ENCODE measurements at places on chromosomes 3 and 15.

- peaks cover 13% of the 10 kb centered on the region for H3K36me3 ChIP-seq
- DNase-seq = no peak
- H3K27ac ChIP-seq = no peak overlapping the region
- no peak overlapping the region for H3K4me3 ChIP-seq
These were observed 3.7 kb downstream of the ZNF280D start for GRCh38 chr15:56729561-56729960.

DNA sequence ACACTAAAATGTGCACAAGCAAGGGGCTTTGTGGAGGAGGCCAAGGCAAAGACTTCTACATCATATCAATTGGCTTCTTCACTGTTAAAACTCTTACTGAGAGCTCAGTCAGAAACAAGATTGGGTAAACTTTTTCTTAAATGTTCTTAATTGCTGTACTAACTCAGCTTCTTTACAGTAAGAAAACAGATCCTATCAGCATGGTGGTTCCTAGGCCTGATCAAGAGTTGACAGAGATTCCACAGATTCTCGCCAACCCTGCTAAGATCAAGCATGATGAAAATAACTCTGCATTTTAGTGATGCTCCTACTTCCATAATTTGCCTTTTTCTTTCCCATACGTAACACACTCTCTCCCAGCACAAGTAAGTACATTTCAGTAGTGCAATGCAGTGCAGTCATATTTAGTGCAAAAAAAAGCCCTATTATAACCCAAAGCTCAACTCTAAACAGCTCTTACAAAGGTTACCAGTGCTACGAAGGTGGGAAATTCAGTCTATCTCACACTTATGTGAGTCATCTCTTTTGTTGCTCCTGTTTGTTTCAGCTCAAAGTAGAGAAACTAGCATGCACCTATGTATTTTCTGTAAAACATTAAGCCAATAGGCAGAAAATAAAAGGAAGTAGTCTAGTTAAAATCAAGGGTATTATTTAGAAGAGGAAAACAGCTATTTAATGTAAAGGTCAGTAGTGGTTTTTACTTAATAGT, 29.9 kb downstream of the TIGIT start:
- no peaks in the 10 kb centered on the region for H3K36me3 ChIP-seq
- DNase-seq = no peak

GRCh38 chr3:38648024-38648658, 1.3 kb downstream of the SCN5A start:
- H3K4me3 ChIP-seq = peak overlapping the region; percentile 84
- H3K36me3 ChIP-seq = no peaks in the 10 kb centered on the region
- no peak for DNase-seq
- peaks cover 4% of the 10 kb centered on the region for H3K4me1 ChIP-seq

DNA sequence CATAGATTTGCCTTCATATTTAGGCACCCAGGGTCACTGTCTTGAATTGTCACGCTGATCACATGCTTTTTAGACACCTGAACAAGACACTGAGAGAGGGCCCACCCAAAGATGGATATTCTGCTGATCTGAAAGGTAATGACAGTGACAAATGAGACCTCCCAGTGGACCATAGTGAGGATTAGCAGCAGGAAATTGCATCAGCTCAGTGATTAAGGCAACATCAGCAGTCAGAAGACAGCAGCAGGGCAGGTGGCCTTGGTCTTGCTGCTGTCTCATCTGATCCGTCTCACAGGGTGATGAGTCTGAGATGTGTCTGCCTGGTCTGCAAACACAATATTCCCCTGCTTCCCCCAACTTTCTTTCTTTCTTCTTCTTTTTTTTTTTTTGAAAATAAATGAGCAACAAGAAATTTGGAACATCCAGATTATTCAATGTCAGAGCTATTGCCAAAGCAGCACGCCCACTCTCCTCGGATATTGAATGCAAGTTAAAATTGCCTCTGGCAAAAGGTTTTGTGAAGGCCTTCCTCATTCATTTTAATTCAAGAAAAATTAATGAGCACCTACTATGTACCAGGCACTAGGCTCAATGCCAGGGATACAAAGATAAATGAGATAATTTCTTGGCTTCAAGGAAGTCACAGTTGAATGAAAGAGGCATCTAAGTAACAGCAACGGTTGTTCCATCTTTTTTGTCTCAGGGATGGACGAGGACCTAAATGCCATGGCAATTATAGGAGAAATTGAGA, 14.1 kb downstream of the OTOL1 start:
- H3K27ac ChIP-seq = no peak overlapping the region
- H3K27me3 ChIP-seq = no peaks in the 10 kb centered on the region
- H3K4me3 ChIP-seq = no peak overlapping the region
- no peak for DNase-seq

DNA sequence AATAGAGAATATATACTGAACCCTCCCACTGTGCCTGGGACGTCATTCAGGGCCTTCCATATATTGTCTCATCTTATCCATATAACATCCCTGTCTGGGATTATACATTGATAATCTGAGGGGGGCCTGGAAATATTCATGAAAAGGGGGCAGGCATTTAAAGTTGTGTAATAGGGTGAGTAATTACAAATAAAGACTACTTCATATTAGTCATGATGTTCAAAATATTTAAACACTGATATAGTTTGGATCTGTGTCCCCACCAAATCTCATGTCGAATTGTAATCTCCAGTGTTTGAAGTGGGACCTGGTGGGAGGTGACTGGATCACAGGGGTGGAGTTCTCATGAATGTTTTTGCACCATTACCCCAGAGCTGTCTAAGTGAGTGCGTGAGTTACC, 97.8 kb downstream of the AQP9 start:
- H3K27me3 ChIP-seq = peaks cover 6% of the 10 kb centered on the region
- peaks cover 25% of the 10 kb centered on the region for H3K4me1 ChIP-seq
- H3K36me3 ChIP-seq = peaks cover 24% of the 10 kb centered on the region
- no peak overlapping the region for H3K27ac ChIP-seq

DNA sequence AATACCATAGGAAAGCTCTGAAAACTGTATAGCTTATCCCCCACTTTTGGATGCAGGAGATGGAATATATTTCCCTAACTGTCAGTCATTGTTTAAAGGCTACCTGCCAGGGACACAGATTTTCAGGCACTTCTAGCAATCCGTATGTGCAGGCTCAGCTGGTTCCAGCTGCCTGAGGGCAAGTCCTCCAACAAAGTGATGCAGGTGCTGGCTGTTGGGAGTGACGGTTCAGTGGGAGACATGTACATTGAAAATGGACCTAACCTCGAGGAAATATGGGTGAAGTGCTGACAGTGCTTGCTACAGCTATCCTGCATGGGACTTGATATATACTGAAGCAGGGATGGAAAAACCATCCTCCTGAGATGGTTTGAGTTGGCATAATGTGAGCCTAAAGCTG, 153.1 kb upstream of the GAP43 start:
- H3K4me1 ChIP-seq = peaks cover 7% of the 10 kb centered on the region
- H3K27me3 ChIP-seq = no peaks in the 10 kb centered on the region
- 0 out of 2 replicates have a peak, but pooled peaks cover 3% of the 10 kb centered on the region for H3K36me3 ChIP-seq
- no peak overlapping the region for H3K4me3 ChIP-seq
- DNase-seq = no peak
- no peak overlapping the region for H3K27ac ChIP-seq

DNA sequence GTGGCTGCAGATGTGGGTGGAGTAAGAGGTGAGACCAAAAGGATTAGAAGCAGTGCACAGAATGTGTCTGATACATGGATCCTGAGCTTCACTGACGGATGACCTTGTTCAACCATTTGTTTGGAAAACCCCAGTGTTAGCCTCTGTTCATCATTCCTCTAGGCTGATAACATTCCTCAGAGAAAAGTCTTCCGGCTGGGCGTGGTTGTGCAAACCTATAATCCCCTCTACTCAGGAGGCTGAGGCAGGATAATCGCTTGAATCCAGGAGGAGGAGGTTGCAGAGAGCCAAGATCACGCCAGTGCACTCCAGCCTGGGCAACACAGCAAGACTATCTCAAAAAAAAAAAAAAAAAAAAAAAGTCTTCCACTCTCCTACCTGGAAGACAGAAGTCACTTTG, 23.1 kb upstream of the CHD2 start:
- DNase-seq = no peak
- H3K4me3 ChIP-seq = no peak overlapping the region
- no peak overlapping the region for H3K27ac ChIP-seq
- H3K4me1 ChIP-seq = peaks cover 41% of the 10 kb centered on the region
- no peaks in the 10 kb centered on the region for H3K36me3 ChIP-seq

GRCh38 chr15:73361337-73361736, 7.4 kb downstream of the HCN4 start:
- DNase-seq = no peak
- H3K27ac ChIP-seq = no peak overlapping the region
- peaks cover 38% of the 10 kb centered on the region for H3K4me1 ChIP-seq

DNA sequence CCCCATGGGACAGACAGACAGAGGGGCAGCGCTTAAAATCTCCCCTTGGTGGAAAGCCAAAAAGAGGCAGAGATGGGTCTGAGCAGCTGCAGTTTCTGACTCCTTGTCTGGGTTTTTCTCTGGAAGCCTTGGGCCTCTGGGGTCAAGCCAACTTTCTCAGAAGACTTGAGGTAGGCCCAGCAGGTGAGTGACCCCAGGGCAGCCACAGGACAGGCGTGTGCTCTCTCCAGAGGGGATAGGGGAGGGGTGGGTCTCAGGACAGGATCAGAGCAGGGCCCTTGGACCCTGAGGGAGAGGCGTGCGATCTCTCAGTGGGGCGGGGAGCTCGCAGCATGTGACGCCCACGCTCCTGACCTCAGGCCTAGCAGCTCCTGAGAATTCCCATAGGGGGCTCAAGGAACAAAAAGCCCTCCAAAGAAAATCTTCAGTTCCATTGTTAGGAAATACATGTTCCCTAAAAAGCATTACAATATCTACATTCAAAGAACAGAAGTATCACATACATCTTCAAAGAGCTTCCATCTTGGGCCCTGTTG, 34.6 kb upstream of the DUSP7 start:
- H3K4me3 ChIP-seq = no peak overlapping the region
- no peaks in the 10 kb centered on the region for H3K4me1 ChIP-seq
- H3K36me3 ChIP-seq = peaks cover 14% of the 10 kb centered on the region
- DNase-seq = no peak
- peak overlapping the region; percentile 91 for H3K27ac ChIP-seq

GRCh38 chr3:135083756-135084155, 288.7 kb downstream of the EPHB1 start:
- peaks cover 27% of the 10 kb centered on the region for H3K4me1 ChIP-seq
- H3K4me3 ChIP-seq = no peak overlapping the region
- no peak for DNase-seq
- no peaks in the 10 kb centered on the region for H3K27me3 ChIP-seq
- no peaks in the 10 kb centered on the region for H3K36me3 ChIP-seq
- no peak overlapping the region for H3K27ac ChIP-seq

DNA sequence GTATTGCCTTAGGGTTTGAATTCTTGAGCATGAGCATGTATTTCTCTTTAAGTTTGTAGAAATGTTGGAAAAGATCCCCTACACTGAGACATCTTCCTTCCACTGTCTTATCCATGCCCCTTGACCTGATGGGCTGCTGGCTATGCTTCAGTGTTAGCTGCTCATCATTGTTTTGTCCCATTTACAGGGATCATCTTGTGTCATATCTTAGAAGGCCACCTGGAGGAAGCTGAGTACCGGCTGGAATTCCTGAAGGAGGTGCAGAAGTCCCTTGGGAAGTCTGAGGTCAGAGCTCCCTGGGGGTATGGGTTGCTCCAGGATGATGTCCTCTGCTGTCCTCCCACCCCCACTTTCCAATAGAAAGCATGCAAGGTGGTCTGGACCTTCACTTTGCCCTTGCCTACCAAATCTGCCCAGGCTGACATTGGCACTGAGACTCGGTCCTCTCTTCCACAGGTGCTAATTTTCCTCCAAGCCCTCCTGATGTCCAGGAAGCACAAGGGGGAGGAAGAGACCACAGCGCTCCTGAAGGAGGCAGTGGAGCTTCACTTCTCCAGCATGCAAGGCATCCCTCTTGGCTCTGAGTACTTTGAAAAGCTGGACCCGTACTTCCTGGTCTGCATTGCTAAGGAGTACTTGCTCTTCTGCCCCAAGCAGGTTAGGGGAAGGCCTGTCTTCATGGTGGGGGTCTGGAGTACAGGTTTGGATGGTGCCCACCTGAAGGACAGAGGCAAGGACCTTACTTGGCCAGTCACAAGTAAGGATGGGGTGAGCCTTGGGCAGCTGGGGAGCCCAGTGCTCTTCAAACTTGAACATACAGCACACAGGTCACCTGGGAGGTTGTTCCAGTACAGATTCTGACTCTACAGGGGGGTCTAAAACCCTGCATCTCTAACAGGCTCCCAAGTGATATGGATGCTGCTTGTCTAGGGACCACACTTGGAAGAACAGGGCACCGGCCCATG, 17.7 kb downstream of the TTC21A start:
- H3K4me3 ChIP-seq = no peak overlapping the region
- H3K27ac ChIP-seq = no peak overlapping the region
- no peaks in the 10 kb centered on the region for H3K27me3 ChIP-seq
- H3K36me3 ChIP-seq = no peaks in the 10 kb centered on the region
- no peak for DNase-seq

GRCh38 chr3:115659253-115660220, 36.2 kb downstream of the GAP43 start:
- H3K4me1 ChIP-seq = peaks cover 37% of the 10 kb centered on the region
- peak overlapping the region; percentile 86 for H3K4me3 ChIP-seq
- H3K27me3 ChIP-seq = no peaks in the 10 kb centered on the region
- no peak for DNase-seq

GRCh38 chr15:83099290-83099689, 8.2 kb upstream of the TM6SF1 start:
- H3K27ac ChIP-seq = no peak overlapping the region
- H3K27me3 ChIP-seq = peaks cover 20% of the 10 kb centered on the region
- peaks cover 7% of the 10 kb centered on the region for H3K4me1 ChIP-seq
- no peaks in the 10 kb centered on the region for H3K36me3 ChIP-seq
- no peak for DNase-seq

All from WTC11 (cell line).